CD4-positive, alpha-beta T cell treated with Interleukin-6 at 100 ng/mL for 8 hours (primary cell): ENCODE measurements at places on chromosomes 1 and 21.
A peak's percentile ranks its signal among the peaks of the same experiment; 100 is the strongest.

DNA sequence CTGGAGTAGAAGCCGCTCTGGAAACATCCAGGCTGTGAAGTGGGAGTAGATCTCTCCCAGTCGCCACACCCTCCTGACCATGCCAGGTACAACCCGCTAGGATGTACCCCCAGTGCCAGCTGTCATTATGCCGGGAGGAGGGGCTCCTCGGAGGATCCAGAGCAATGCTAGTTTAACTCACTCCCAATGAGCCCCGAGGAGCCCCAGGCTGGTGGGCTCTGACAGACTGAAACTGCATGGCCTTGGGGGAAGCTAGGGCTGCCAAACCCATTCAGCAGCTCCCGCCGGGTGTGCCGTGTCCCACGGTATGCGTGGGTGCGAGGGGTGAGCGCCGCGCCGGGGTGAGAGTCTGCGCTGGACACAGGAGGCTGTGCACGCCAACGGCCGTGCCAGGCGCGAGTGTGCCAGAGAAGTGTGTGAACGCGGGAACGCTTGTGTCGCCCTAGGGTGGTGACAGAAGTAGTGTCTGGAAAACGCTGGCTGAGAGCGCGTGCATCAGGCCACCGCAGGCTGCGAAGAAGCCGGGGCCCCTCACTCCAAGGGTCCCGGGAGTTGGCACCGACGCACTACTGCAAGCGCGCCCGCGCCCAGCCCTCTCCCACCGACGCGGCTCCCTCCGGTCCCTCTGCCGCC is 177.1 kb upstream of the EDN2 start:
- no peak for DNase-seq

GRCh38 chr1:171740987-171741871 is 636 bp downstream of the VAMP4 start:
- peak; percentile 24 for DNase-seq

DNA sequence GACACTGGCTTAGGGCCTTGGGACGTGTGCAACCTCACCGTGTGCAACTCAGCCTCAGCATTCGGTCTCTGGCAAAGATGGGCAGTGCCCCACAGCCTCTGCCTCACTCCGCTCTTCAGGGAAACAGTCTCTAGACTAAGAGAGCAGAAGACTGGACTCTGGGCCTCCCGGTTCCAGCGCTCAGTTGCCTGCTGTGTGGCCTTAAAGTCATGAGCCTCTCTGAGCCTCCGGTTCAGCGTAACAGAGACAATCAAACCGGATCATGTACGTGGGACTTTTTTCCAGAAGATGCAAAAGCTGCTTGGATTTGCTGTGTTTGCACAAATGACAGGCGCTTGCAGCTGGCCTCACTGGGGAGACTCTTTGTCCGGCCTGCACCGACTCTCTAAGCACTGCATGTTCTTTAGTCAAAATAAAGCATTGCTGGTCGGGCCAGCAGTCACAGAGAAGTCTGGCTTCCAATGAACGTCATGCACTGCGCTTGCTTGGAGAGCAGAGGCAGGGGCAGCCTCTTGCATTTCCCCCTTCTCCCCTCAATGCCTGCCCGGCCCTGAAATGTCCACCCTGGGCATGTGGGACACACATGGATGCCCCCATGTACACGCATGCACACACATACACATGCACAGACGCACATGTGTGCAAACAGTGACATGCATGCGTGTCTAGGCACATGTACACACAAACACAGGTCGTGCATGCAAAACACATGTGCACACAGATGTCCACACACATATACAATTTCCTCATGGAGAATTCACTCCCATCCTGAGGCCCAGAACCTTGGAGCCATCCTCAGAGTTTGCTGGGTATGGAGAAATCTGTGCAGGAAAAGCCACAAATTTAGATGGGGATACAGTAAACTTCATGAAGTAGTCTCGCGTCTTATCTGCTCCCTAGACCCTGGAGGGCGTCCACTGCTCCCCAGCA is 152.4 kb downstream of the PRDM16 start:
- DNase-seq: no peak

DNA sequence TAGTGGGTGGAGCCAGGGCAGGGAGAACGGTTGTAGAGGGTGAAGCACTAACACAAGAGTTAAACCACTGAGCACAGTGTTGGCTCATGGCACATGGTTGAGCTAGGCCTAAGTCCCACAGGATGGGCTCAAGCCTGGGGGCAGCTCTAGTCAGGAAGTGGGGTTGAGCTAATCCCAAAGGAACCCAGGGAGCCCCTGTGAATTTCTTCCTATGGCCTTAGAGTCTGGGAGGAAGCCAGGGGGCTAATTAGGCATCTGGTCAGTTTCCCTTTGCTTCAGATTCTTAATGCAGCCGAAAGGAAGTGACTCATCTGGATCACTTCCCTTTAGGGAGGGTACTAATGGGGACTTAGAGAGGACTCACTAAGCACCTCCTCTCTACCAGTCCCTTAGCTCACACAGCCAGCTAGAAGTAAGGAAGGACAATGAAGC is 10.1 kb downstream of the CFAP45 start:
- no peak for DNase-seq

DNA sequence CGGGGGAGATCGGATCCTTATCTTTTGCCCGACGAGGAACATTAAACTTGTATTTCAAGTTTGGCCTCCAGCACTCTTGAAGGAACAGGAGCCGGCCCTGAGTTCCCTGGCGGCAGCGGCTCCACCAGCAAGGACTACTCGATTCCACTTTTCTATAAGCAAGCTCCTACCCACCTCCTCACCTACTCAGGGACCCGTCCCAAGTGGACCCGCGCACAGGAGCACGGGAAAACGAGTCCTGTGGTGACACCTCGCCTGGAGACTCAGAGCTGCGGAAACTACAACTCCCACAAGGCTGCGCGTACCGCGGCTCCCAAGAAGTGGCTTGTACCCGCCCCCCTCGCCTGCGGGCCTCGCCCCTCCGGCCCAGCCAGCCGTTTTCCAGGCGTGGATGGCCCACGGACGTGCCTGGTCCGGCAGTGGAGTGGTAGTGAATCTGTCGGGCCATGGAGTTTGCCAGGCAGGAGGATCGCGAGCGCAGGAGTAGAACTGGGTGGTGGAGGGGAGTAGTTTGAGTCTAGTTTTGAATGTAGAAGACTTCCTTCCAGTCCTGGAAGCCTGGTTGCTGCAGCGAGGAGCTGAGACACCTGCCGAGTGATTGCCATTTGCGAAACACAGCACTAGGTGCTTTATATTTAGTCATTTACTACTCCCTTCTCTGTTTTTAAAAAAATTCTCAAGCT is at the start of gene ACP6:
Gene ACP6, minus strand, starts transcription at position 206 of the 683 bp plus-strand sequence. CDS start 476 bp downstream, outside the sequence.
- peak; percentile 90 for DNase-seq

DNA sequence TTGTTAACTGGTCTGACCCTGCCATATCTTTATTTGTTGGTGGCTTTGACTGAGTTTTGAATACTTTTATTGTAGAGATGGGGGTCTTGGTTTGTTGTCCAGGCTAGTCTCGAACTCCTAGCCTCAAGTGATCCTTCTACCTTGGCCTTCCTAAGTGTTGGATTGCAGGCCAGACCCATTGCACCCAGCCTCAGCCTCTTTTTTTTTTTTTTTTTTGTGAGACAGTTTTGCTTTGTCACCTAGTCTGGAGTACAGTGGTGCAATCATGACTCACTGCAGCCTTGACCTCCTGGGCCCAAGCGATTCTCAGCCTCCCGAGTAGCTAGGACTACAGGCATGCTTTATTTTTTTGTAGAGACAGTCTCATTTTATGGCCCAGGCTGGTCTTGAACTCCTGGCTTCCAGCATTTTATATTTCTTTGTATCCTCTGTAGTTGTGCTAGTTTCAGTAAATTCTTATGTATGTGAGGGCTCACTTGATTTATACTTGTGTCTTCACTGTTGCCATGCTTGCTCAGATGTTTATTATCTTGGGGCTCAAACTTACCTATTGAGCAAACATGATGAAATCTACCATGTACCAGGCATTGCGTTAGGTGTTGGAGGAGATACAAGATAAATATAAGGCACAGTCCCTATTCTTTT is 24.1 kb downstream of the THRAP3 start:
- no peak for DNase-seq

DNA sequence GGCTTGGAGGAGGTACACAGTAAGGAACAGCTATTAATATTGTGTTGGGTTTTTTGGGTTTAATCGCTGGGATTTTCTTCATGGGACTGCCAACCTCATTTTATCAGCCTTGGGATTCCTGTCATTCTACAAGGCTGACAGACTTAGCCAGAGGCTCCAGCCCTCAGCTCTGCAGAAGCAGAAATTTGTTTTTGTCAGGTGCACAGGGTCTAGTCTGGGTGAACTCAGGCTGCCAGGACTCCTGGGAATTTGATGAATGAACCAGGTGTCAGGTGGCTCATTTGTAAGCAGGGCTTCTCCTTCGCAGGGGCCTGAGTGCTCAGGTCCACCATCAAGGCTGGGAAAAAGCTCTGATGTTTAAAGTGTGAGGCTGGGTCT is 11.5 kb upstream of the ZNF362 start:
- no peak for DNase-seq

- DNase-seq: no peak
Measured at GRCh38 chr1:23909412-23909811, 3.8 kb downstream of the CNR2 start.

DNA sequence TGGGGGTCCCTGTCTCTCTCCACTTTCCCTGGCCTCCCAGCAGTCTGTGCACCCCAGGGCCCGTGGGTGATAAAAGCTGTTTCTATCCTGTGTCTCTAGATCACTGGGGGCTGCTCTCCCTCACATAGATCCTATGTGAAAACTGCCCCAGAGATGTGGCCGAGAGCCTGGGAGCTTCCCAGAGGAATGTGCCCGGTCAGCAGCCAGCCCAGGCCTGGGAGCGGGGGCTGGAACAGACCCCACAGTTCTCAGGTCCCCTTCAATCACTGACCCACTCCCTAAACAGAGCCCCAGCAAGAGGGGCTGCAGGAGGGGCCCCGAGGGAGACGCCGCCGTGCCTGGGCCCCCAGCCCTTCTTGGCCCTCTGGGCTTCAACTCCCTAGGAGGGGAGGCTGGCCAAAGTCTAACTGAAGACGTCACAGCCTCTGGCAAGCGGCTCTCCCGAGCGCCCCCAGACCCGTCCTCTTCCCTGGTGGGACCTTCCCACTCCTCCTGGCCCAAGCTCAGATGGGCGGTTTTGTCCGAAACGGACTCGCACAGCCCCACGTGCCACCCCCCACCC is 403 bp downstream of the MXRA8 start:
- DNase-seq: no peak

GRCh38 chr1:3258386-3259003 is 189.5 kb downstream of the PRDM16 start:
- no peak for DNase-seq

DNA sequence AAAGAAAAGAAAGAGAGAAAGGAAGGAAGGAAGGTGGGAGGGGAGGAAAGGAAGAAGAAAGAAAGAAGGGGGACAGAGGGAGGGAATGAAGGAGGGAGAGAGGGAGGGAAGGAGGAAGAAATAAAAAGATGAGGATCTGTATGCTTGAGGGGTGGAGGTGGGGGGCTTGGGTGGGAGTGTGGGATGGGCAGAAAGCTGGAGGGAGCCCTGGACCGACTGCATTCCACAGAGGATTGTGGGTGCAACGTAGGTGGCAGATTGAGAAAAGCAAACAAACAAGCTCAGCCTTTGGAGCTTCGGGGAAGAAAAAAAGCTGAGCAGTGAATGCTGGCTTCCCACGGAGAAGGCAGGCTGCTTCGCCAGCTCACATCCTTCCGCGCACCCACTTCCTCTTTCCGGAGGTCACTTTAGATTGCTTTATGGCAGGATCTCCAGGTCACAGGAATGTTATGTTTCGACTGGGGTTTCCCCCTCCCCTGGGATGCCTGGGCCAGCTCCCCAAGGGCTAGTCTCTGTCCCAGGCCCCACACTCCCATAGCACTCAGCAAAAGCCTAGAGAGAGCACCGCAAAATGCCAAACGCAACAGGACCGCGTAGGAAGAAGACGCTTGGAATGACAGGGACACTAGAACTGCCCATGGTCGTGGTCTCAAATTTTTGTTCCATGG is 20.7 kb upstream of the LGALS8 start:
- DNase-seq: peak; percentile 11

- no peak for DNase-seq
Measured at GRCh38 chr1:75469586-75470173, 141.2 kb downstream of the SLC44A5 start.

DNA sequence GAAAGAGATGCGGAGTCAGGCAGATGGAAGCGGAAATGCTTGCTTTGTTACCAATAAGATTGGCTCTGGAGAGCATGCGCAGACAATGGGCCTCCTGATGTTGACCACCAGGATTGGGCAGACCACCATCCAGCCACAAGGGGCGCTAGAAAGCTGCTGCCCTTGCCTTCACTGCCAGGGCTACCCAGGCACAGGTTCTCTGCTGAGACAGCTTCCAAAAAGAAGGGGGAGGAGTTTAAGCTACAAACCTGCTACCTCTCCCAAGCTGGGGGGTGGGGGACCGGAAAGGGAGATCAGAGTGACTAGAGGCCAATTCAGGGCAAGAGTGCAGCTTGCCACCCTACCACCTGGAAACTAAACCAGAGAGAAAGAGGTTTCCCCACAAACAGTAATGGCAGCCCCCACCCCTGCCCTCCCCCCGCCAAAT is 369.7 kb downstream of the RRAGC start:
- peak; percentile 11 for DNase-seq

DNA sequence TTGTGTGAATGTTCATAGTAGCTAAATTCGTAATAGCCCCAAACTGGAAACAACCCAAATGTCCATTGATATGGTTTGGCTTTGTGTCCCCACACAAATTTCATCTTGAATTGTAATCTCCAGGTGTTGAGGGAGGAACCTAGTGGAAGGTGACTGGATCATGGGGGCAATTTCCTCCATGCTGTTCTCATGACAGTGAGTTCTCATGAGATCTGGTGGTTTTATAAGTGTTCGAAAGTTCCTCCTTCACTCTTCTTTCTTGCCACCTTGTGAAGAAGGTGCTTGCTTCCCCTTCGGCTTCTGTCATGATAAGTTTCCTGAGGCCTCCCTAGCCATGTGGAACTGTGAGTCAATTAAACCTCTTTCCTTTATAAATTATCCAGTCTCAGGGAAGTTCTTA is 11.3 kb downstream of the UBE2G2 start:
- no peak for DNase-seq

DNA sequence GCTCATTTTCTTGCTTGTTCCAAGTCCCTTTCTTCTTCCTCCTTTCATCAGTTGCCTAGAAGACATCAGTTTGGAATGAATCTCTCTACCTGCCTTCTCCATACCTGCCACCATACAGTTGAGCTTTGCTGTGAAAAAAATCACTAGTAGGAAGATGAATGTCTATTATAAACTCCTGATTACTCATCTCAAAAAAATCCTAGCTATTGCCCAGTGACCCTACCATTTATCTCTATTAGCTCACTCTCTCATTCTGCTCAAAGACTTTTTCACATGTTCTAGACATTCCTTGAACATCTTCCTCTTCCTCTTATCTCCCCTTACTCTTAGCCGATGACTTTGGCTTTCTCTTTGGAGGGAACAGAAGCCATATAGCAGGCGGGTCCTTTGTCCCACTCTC is 49.7 kb upstream of the HMGB4 start:
- no peak for DNase-seq
